CD8-positive, alpha-beta T cell (primary cell): ENCODE measurements at places on chromosomes 2 and 18. TPM values are rescaled to one million over a fixed set of nuclear protein-coding genes. Genes with fewer than 3 reads are reported as not detected.

Gene EPB41L3
- 1.2 TPM for total RNA-seq

Gene SNTG2
- total RNA-seq: 5.1 TPM

Gene KCNK3
- not detected for total RNA-seq

Gene SRD5A2
- total RNA-seq: not detected

Gene HOXD13
- total RNA-seq: not detected

Gene CLEC4F
- not detected for total RNA-seq

Gene MZT2B
- total RNA-seq: 212 TPM

Gene NEB
- 0.72 TPM for total RNA-seq

Gene KLHL29
- 0.81 TPM for total RNA-seq

Gene SDC1
- not detected for total RNA-seq

Gene CXCR4
- 2,159 TPM for total RNA-seq
